ENCODE measurements at places on chromosomes 2 and 18.

DNA sequence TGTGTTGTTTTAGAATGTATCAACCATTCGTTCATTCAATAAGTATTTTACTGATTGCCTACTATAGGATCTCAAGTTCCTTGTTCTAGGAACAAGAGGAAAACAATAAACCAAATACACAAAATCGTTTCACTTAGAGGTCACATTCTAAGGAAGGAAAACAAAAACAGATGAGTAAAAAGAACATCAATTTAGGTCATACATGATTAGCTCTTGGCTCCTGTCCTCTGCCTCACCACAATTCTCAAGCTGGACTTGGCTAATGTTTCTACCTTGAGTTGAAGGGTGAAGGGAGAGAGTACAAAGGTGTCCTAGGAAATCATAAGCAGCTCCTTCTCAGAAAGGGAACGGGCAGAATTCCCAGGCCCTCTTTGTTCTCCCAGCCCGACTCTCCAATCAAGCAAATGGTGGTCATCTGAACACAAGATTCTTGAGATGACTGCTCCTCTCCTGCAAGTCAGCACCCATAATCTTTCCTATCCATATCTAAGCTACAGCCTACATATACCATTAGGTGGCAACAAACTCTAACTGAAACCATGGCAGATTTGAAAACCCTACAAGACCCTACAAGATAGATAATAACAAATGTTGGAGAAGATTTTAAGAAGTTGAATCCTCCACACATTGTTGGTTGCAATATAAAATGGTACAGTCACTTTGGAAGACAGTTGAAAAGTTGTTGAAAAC lies 76.0 kb downstream of the CBLN2 start:
- DNase-seq, result no peak

DNA sequence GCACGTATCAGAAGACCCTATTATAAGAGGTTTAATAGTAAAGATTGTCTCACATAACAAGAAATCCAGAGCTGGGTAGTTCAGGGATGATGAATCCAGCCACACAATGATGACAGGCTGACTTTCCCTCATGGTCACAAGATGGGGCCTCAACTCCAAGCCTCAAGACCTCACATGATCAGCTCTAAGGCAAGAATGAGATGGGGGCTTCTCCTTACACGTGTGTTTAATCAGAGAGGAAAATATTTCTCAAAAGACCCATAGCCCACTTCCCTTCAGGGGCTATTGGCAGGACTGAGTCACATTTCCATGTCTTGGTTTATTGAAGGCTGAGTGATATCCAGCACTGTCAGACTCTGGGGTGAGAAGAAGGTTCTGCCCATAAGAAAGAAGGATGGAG lies 100.2 kb upstream of the FOSL2 start:
- DNase-seq, result no peak

DNA sequence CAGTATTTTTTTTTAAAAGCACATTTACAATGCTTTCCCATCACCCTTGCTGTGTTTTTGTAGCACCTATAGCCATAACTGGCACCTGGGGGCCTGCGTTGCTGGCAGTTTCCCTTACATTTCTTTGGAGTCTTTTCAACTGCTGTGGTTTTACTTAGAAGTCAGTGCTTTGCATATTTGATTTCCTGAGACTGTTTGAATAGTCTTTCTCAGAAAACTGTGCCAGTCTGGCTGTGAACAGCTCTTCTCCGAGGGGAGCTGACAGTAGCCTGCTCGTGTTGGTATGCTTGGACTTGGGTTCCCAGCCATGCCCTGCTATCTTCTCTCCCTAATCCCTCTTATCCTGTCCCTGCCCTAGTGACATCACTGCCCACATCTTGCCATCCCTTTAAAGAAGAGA lies 81.5 kb downstream of the DPP4 start:
- DNase-seq, result peak; percentile 4

- DNase-seq, result no peak
Measured at GRCh38 chr2:35378791-35379190, 976.8 kb upstream of the CRIM1 start.

DNA sequence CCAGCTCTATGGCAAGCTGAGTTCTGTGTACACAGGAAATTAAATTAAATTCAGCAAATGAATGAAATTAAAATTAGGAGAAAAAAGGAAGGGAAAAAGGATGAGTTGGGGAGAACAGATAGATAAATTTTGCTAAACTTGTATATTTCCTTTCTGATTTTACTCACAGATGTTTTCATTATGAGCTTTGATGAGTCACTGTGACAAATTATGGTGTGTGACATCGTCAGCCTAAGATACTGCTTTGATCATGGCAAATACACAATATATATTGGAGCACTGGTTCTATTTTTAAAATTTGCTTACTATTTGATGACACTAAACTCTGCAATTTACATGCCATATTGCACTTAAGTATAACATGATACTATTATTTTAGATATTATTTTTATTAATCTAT lies 464.6 kb upstream of the SPHKAP start:
- DNase-seq, result no peak

GRCh38 chr2:39018638-39019037 lies 102.2 kb downstream of the SOS1 start:
- no peak for DNase-seq

- DNase-seq, result no peak
Measured at GRCh38 chr2:207054521-207054920, 111.2 kb downstream of the KLF7 start.

DNA sequence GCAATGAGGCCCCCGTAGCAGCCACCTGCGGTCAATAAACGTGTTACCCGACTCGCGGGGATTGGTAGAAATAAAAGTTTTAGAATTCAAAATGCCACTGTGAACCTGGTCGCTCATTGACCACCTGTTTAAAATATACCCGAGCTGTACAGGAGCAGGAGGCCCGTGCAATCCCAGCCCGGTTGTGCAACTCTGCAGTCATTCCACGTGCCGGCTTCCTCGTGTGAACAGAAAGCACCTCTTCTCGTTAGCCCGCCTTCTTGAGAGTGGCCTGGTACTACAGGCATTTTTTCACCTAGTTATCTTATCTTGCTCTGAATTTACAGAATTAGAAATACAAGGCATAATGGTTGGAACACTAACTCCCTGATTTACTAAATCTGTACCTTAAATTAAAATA lies 660.7 kb downstream of the GALR1 start:
- DNase-seq, result no peak
